Renal cortical epithelial cell (primary cell): ENCODE measurements at places on chromosomes 2 and 18. TPM values are rescaled to one million over a fixed set of nuclear protein-coding genes. Genes with fewer than 3 reads are reported as not detected.

Gene PROM2
- total RNA-seq: 17.6 and 38.0 TPM in 2 replicates

DNA sequence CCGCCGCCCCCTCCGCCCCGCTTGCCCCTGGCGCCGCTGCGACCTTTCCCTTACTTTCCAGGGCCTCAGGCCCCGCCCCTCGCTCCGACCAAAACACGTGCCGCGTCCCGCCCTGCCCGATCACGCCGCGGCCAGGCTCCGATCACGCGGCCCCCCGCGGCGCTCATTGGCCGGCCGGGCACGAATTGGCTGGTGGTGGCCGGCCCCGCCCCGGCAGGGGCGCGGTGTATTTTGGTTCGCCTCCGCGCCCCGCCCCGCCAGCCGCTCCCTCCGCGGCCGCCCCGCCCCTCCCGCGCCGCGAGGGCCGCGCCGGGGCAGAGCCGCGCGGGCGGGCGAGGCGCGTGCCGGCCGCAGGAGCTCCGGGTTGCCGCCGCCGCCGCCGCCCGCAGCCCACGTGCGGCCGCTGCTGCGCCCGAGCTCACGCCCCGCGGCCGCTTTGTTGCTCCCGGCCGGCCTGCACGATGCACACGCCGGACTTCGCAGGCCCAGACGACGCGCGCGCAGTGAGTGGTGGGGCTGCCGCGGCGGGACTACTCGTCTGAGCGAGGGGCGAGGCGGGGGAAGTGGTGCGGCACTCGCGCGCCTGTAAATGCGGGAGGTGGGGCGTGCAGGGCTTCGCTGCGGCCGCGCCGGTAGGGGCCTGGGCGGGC lies at the start of gene KLF11:
KLF11 (plus strand) TSS at position 295 of the 650 bp plus-strand sequence; CDS start at position 462, 167 bp downstream.
- DNase-seq: peak; percentile 53

DNA sequence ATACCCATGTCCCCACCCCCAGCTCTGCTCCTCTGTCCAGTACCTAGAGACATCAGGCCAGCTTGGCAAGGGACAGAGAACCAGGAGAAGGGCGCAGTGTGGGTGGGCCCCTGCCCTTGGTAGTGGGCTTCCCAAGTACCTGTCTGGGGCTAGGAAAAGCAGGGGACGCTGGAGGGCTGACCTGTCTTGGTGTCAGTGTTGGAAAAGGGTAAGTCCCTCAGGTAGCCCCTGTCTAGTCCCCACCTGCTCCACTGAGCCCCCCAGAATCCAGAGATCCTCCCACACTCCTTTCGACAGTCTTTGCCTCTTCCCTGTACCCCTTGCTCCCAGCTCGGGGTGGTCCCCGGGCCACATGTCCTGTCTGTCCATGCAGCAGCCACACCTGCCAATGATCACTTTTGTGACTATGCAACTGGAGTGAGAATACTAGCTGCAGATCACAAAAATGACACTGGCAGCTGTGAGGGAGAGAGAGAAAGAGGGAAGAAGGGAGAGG lies 14.6 kb downstream of the DNAJB2 start:
- no peak for DNase-seq

DNA sequence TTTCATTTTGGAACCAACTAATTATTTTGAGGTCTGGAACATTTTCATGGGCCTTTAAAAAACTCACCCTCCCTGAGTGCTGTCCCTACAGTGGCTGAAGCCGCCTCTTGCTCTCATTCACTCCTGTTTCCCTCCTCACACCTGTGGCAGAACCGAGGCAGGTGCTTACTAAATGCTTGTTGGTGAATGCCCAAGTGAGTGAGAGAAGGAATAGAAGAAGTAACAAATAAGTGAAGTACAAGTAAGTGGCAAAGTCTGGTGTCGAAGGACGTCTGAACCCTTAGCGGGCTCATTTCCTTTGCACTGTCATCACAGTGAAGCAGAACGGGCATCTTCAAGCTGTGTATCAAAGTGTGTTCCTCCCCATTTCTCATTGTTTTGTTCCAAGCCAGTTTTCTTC lies 135.2 kb downstream of the RHBDD1 start:
- no peak for DNase-seq

GRCh38 chr2:239277401-239278085 lies 123.3 kb downstream of the HDAC4 start:
- DNase-seq: no peak

- DNase-seq: peak; percentile 65
Observed at GRCh38 chr18:70377857-70378701, 89.2 kb downstream of the SOCS6 start.

- DNase-seq: no peak
Observed at GRCh38 chr2:1830936-1831619, 86.8 kb upstream of the PXDN start.

DNA sequence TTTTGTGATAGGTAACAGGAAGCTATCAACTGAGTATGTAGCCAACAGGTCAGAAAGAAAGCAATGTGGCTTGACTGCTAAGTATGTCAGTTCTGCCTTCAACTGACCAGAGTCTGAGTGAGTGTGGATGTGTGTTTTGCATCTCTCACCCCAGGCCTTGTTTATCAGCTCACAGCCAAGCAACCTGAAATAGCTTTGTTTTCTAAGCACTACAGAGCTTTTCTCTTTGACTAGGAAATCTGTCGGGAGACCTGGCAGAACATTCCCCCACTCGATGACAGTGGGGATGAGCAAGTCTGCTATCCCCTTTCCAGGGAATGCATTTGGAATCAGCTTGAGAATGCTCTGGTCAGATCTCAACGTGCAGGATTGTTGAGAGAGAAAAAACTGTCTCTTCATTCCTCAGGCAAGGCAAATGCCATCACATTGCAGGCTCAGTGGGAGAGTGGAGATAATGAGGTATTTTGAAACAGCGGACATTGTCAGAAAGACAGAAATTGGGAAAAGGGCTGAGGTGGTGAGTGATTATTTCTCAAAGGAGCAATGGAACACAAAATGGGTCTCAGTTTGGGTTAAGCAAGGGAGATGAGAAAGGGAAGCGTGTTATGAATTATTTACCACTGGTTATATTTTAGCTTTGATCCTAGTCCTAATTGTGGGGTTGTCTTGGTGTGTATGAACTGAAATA lies 233.8 kb upstream of the PIK3C3 start:
- DNase-seq: no peak

DNA sequence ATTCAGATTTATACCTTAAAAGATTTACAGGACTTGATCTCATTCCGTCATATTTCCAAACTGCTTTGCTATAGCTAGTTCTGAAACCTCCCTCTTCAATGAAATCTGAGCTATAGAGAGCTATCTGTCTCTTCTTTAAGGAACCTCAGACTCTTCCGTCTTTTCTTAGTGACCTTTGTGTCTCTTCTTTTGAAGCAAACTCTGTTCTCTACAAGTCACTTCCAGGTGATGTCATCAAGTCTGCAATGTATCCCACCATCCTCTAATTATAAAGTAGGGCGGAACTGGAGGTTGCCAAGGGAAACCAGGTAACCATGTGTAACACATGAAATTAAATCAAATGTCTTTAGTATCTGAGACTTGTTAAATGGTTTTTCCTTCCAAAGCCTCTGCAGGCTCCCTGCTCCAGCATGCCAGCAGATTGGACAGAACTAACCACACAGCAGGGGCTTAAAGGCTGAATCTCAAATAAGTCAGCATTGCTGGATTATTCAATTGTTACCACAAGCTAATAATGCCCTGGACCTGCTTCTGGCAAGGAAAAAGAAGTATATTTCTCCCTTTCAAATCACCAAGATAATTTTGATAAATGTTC lies 41.2 kb upstream of the PEX13 start:
- no peak for DNase-seq

- peak; percentile 89 for DNase-seq
Observed at GRCh38 chr18:50097702-50098101, 97.2 kb downstream of the MYO5B start.
